Body of pancreas (tissue), 4 donors: ENCODE measurements at places on chromosomes 1 and 21. TPM values are rescaled to one million over a fixed set of nuclear protein-coding genes. Genes with fewer than 3 reads are reported as not detected.

The OR6K3 gene
- total RNA-seq, result not detected

The ITLN2 gene
- total RNA-seq, result not detected

The WNT4 gene
- 1.3 TPM for total RNA-seq

The LENEP gene
- not detected for total RNA-seq
